Epithelial cell of alveolus of lung (primary cell): ENCODE measurements at places on chromosomes 3 and 15. TPM values are rescaled to one million over a fixed set of nuclear protein-coding genes. Genes with fewer than 3 reads are reported as not detected.

The PIK3CA gene
- 12.8 and 13.1 TPM in 2 replicates for total RNA-seq

The TYRO3 gene
- 10.1 and 12.4 TPM in 2 replicates for total RNA-seq

The HMCES gene
- 22.8 and 23.3 TPM in 2 replicates for total RNA-seq

The UQCRC1 gene
- total RNA-seq, result 388 and 454 TPM in 2 replicates

The EXD1 gene
- total RNA-seq, result not detected in 2 replicates

The ZKSCAN7 gene
- 5.0 and 7.1 TPM in 2 replicates for total RNA-seq

The LSMEM2 gene
- not detected in 2 replicates for total RNA-seq

The CD96 gene
- 0.13 TPM in 1 of 2 replicates, not detected in the other for total RNA-seq

The TTLL13 gene
- total RNA-seq, result 0.08 TPM in 1 of 2 replicates, not detected in the other

The RTP3 gene
- total RNA-seq, result not detected in 2 replicates

The AP4E1 gene
- total RNA-seq, result 9.2 and 9.6 TPM in 2 replicates

The LRRC49 gene
- 8.7 and 23.9 TPM in 2 replicates for total RNA-seq

The ITGB5 gene
- total RNA-seq, result 137 and 281 TPM in 2 replicates

The PLAAT1 gene
- 1.2 TPM in 1 of 2 replicates, not detected in the other for total RNA-seq

The LRRC2 gene
- 0.65 and 2.2 TPM in 2 replicates for total RNA-seq

The PPM1L gene
- 2.2 and 3.4 TPM in 2 replicates for total RNA-seq

The MEX3B gene
- total RNA-seq, result 8.9 and 12.2 TPM in 2 replicates

The SCN11A gene
- under 0.01 TPM in 2 replicates for total RNA-seq

The DUOX1 gene
- total RNA-seq, result not detected in 2 replicates

The TNNC1 gene
- 0.26 and 4.8 TPM in 2 replicates for total RNA-seq

The PLSCR1 gene
- 93.7 and 296 TPM in 2 replicates for total RNA-seq

The PROK2 gene
- not detected in 2 replicates for total RNA-seq

The GOLGA8J gene
- total RNA-seq, result not detected in 2 replicates

The AZI2 gene
- total RNA-seq, result 140 and 149 TPM in 2 replicates

The ZNF621 gene
- total RNA-seq, result 7.6 and 18.2 TPM in 2 replicates

The KIF7 gene
- total RNA-seq, result 7.9 and 15.6 TPM in 2 replicates

The CCR2 gene
- total RNA-seq, result not detected in 2 replicates

The CTNNB1 gene
- 399 and 524 TPM in 2 replicates for total RNA-seq

The HYAL3 gene
- 7.4 and 13.4 TPM in 2 replicates for total RNA-seq
